ENCODE measurements at places on chromosomes 1 and 21.

- DNase-seq, result no peak
Observed at GRCh38 chr1:246503341-246503740, 3.7 kb downstream of the SMYD3 start.

DNA sequence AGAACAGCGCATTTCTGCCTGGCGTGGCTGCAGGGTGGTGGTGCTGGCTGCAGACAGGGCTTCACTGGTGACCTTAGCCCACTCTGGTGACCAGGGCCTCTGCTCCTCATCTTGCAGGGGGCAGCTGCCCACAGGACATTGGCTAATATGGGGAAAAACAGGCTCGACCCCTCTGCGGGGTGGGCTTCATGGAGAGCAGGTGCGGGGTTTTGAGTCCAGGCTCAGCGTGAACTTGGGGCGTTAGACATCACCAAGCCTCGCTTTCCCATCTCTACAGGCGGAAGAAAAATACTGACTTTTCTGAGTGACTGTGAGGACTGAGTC is 24.4 kb downstream of the LHX4 start:
- no peak for DNase-seq

GRCh38 chr1:53651356-53651755 is 87.6 kb downstream of the GLIS1 start:
- no peak for DNase-seq

DNA sequence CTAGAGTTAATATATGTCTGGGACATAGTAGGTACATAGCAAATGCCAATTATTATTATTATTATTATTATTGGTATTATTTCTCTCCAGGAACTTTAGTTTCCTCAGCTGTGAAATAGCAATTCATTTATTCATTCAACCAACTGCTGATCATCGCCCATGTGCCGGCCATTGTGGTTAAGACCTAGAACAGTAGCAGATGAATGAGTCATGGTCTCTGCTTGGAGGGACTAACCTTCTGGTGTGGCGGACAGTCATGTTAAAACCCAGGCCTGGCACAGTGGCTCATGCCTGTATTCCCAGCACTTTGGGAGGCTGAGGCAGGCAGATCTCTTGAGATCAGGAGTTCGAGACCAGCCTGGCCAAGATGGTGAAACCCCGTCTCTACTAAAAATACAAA is 23.8 kb upstream of the LDLRAP1 start:
- DNase-seq, result no peak

DNA sequence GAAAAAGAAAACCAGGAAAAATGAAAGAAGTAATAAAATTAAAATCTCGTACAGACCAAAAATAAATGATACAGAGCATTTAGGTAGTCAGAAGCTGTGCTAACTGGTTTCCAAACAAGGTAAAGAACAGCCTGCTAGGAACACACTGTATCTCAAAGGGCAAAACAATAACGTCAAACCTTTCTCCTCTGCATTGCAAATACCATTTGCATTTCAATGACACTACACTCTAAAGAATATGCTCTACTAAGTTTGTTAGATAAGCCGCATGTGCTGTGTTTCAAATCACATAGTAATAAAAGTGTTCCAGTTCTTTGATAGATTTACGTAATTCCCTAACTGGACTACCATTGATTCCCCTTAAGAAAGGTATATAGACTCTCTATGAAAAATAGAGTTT is 648.8 kb downstream of the PLA2G4A start:
- no peak for DNase-seq

DNA sequence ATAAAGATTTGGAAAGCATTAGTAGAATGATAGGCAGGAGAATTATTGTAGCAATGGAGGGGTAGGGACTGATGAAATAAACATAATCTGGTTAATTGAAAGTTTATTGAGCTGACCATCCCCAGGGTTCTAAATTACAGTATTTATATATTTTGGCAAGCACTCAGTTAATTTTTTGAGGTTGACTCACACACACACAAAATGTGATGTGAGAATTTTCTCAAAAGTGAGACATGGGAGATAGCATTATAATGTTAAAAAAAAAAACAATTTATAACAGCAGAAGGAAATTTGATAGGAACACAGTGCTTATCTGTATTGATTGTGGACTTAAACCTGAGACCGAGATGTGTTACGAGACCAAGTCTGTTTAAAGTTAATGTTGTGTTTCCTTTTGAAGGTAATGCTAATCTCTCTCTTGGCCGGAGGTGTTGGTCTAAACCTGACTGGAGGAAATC is 24.6 kb downstream of the TRIM45 start:
- no peak for DNase-seq

Data from T1000 (cell line).